B cell (primary cell): ENCODE measurements at places on chromosomes 2 and 18.
A peak's percentile ranks its signal among the peaks of the same experiment; 100 is the strongest.

DNA sequence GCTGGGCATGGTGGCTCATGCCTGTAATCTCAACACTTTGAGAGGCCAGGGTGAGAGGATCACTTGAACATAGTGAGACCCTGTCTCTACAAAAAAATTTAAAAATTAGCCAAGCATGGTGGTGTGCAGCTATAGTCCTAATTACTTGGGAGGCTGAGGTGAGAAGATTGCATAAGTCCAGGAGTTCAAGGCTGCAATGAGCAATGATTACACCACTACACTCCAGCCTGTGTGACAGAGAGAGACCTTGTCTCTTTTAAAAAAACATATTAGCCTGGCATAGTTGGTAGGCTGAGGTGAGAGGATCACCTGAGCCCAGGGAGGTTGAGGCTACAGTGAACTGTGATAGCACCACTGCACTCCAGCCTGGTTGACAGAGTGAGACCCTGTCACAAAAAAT is 13.7 kb downstream of the TRAPPC8 start:
- no peak for DNase-seq

DNA sequence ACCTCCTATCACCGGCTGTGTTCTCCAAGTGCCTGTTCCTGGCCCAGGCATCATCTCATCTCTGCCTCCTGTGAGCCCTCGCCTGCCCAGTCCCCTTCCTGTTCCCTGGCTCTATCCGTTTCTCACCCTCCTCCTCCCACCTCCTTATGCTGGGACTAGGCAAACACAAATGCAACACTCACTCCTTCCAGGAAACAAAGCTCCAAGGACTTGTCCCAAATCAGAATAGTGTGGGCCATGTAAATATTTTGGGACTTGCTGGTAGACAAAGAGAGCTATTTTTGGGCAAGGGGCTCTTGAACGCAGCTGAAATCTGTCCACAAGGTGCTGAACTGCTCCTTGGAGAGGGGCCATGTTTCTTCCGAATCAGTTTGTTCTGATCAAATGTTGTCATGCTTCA is 25.3 kb downstream of the MBP start:
- DNase-seq = no peak

DNA sequence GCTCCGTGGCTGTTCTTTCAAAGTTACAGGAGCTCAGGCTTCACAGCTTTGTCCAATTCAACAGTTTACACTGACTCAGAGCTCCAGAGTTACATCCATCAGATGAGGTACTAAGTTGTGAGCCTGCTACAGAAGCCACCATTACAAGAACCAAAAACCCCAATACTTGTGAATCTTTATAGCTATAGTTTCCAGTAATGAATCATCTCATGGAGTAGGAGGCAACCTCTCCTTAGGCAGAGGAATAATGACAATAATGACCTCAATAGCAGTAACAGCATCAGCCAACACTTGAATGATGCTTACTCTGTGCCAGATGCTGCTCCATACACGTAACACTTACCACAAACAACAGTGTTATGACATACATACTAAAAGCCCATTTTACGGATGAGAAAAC is 3.6 kb downstream of the ZC3H8 start:
- no peak for DNase-seq

GRCh38 chr18:56118422-56118821 is 520.0 kb downstream of the TXNL1 start:
- no peak for DNase-seq

DNA sequence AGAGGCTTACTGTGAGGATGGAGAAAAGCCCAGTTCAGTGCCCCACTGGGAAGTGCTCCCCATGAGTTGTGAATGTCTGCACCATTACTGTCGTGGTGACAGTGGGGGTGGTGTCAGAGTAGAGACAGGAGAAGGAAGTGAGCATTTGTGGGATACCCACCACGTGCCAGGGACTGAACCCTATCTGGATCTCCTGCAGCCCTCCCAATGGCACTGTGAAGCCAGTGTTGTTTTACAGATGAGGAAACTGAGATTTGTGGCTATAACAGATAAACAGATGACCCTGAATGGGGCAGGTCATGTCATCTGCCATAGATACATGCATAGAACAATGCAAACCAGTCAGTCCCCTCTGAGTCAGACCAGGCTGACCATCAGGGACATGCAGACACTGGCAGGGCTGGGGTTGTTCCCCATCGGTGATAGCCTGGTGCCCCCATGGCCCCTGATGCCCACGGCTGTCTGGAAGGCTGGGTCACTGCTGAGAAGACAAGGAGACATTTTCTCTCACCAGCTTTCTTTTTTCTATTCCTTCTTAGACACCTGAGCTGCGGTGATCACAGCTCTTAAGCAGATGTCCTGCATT is 60.8 kb downstream of the EMILIN2 start:
- DNase-seq = no peak

GRCh38 chr2:145203891-145204290 is 684.0 kb upstream of the ZEB2 start:
- no peak for DNase-seq

- no peak for DNase-seq
Measured at GRCh38 chr18:62044490-62045000, 142.3 kb downstream of the PIGN start.

DNA sequence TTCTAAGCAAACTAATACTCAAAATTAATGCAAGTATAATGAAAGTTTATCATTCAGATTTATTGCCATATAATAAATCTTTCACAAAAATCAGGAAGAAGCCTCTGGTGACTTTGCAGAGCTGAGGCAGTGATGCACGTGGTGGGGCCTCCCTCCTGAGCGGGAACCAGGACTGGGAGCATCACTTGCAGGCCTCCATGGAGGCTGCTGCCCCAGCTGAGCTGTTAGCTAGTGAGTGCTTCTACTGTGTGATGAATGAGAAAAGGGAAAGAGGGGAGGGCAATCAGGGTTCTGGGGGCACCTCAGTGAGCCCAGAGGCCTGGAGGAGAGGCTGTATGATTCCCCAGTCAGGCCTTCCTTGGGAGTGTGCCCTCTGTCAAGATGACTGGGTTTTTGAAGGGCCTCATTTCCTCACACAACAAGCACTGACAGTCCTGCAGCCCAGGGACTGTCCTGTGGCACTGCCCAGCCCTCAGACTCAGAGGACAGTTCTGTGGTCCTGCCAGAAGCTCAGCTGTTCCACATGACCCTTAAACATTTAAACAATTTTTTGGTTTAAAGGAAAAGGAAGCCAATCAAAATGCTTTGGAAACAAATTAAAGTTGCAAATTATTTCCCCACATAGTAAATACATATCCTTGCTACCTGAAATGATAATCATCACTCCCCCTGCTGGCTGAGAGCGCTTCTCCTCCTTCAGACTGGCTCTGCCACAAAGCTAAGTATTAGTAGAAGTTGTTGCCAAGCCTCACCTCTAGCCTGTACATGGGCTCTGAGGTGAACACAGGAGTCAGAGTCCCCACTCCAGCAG is 90.9 kb upstream of the SMAD7 start:
- peak; percentile 54 for DNase-seq

DNA sequence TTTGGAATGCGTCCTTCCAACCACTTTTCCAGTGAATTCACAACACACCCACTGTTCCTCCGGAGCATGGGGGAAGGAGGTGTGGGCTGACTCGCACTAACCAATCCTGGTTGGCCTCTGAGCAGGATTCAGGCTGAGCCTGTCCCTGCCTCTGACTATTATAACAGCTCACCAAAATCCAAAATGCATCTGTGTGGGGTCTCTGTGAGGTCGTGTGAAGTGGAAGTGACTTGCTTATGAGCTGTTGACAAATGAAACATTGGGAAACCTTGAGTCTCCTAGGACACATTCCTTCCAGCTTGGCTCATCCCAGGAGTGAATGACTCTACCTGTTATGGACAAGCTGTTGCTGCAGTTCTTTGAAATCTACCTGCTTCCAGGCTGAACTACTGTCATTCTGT is 1.5 kb downstream of the CIDEA start:
- DNase-seq = no peak

DNA sequence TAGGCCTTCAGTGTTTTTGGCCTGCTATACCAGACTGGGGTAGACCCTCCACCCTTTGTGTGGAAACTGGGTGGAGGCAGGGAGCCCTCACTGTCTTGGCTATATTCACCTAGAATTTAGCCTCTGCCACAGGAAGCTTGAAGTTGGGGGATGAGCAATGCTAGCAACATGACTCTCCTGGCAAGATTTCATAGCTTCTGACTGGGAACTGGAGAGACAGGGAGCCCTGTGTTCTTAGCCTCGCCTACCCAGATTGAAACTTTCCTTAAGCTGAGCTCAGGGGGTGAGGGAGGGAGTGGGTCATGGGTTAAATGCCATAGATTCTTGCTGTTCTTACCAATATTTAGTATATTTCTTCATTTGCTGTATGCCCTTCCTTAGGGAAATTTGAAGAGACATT is 46.8 kb upstream of the FAM98A start:
- DNase-seq = no peak

DNA sequence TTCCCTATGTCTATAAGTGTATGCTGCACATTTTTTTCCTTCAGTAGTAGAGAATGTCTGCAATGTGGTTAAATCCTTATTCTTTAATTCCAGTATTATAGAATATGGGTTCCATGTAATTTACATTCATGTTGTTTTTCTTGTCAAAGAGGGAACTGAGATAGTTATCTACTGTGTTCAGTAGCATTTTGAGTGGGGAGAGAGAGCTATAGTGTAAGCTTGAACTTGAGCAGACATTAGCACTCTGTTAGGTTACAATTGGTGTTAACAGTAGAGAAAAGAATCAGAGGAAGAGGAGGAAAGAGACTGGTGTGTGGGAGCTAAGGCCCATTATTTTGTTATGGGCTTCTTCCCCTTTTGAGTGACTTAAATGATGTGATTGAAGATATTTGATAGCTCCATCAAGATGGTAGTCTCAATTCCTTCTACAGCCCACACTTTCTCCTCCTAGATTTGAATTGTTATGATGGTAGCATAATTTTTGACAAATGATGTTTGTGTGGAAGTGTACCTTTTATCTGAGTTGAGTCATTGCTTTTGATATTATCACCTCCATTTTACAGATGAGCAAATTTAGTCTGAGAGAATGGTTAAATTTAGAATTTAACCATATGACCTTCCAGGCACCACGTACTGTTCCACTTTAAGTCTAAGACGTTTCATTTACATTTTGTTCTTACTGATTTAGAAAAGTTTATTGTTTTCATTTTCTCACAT is 71.3 kb downstream of the FMNL2 start:
- no peak for DNase-seq

DNA sequence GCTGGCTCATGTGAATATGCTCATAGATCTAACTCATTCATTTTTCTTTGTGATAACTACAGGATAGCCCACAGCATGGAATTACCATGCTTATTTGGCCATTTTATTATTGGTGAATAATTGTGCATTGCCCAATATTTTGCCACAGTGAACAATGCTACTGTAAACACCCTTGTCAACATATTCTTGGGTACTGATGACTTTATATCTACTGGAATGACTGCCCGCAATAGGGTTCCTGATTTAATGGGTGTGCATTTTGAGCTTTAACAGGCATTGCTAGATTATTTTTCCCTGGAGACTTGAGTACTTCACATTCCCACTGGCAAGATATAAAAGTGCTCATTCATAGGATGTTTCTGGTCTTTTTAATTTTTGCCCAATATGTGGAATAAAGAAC is 42.7 kb upstream of the EVA1A start:
- DNase-seq = no peak

DNA sequence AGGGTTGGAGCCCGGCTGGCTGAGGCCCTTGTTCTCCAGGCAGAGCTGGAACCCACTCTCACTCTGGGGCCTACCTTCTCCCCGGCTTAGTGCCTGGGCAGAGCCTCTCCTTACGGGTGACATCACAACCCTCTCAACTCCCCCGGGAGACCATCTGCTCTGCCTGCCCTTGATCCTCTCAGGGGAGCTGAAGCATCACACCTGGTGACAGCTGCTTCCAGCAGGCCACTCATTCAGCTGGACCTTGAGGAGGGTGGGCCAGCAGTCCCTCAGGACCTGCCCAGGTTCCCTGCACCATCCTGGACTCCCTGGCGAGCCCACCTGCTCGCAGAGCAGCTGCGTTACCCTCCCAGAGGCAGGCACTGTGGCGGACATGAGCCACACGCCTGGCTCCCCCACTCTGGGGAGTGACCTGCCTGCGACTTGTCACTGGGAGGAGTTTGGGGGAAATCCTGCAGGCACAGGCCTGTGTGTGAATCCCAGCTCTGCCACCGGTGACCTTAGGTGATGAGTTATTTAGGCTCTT is 13.1 kb downstream of the HS6ST1 start:
- DNase-seq = peak; percentile 60

GRCh38 chr2:11865805-11866204 is 119.4 kb downstream of the LPIN1 start:
- DNase-seq = no peak

DNA sequence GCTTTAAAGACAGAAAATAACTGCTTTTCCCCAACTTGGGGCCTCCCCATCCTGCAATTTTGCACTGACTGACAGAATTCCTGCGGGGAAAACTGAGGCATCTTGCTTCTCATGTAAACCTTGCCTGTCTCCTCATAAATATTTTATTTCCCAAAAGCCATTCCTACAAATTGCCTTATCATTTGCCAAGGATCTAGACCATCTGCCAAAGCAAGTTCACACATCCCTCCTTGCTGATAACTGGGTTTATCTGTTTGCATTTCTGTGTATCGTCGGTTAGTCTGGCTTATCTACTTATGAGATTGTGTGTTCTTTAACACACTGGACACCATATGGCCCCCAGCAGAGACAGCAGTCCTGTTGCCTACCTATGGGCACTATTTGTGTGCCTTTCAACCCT is 3.0 kb upstream of the CNGA3 start:
- DNase-seq = no peak

DNA sequence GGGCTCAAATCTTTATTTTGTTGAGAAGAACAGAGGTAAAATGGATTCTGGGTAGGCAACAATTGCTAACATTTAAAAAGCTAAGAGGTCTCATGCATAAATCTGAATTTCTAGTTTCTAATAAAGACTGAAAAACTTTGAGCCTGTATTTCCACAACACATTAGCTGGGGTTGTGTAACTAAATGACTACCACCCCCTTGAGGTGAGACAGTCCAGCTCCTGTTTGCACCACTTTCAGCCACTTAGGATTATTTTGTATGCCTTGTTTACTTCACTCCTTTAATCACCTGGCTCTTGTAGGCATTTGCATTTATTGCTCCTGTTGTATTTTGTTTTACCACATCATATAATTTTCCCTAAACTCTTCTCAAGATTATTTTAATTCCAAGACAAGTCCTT is 376.6 kb downstream of the PTH2R start:
- no peak for DNase-seq

DNA sequence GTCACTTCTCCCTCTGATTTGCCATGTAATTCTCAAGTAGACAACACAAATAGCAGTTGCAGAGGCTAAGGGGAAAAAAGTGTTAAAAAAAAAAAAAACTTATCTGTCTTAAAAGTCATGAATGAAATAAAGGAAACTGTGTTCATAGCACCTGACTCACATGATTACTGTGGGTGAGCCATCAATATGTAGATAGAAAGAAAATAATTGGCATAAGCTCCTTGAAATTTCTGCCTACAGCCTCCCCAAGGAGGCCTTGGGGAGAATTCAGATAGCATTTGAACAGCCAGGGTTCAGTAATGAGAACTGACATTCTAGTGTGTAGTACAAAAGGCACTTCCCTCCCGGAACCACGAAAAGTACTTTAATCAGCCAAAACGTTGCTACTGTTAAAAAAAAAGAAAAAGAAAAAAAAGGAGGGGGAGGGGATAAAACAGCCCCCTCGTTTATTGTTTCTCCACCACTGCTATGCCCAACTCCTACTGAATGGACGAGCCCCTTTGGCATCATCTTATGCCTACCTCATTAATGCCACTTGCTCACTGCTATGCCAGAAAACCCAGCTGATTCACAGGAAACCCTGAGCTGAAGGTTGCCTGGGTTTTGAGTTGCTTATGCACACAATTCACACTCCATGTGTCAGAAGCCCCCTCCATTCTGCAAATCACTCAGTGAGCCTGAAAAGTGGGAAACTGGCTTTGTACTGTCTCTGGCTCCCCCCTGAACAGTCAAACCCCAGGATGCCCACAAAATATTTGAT is 65.5 kb upstream of the KLF7 start:
- DNase-seq = no peak
